HT1080 (cell line): ENCODE measurements at places on chromosomes 16 and 17.

GRCh38 chr17:45092911-45093430, 31.9 kb downstream of the NMT1 start:
- DNase-seq = peak; percentile 96

GRCh38 chr17:17712268-17712924, 31.1 kb downstream of the RAI1 start:
- peak; percentile 93 for DNase-seq

DNA sequence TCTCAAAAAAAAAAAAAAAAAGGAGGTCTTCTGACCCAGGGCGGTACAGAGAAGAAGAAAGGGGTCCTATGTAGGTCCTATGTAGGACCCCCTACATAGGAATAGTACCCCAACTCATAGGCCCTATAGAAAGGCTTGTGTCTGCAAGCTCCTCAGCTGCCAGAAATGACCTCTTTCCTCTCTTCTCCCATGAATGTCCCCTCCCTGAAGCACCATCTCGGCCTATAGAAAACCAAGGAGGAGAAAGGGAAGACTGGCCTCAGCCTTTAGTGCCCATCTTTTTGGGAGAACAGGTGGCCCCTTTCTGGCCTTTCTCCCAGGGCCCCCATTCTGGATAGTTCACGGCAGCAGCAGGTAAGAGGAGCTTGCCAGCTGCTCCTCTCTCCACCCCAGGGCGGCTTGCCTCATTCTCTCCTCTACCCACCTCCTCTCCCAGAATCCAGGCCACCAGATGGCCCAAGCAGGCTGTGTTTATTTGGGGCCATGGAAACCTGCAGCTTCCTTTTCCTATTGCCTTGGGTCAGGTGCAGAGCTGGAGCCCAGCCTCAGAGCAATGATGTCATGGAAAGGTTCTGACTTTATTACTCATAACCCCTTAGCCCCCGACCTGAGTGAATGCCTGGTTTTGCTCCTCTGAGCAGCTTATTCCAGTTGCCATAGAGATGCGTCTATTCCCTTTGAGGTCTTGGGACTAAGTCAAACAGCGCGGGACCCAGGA, 1.6 kb upstream of the MRPL58 start:
- DNase-seq = peak; percentile 50

DNA sequence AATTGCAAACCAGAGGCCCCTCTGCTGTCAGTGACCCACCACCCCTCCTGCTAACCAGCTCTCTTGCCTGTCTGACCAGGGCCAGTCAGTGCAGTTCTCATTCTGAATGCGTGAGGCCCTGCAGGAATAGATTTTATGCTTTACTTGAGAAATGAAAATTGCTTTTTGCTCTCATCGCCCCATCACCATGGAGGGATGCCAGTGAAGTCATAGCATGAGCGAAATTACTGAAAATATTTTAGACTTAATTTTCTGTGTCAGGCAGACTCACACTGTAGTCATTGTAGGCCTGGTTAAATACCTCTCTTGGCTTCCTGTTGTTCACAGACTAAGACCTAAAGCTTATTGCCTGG, 490.5 kb upstream of the CDH5 start:
- DNase-seq = peak; percentile 9

- DNase-seq = peak; percentile 31
Observed at GRCh38 chr16:27154705-27155521, 48.4 kb upstream of the KDM8 start.

DNA sequence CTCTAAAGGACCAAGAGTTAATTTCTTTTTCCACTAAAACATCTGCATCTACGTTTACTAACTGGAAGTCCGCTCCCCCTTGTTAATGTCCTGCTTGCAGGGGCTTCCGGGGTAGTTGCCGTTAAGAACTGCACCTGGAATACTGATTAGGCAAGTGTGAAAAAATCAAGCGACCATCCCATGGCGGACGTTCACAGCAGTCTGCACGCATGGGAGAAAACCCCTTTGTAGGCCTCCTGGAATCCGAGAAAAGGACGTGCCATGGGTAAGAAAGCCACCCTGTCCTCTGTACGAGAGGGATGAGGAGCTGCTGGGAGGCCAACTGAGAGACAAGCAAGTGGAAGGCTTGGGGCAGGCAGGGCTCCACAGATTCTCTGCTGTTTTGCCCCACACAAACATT, 14.9 kb downstream of the SNN start:
- no peak for DNase-seq
